ENCODE measurements at places on chromosomes 7 and 10.
A peak's percentile ranks its signal among the peaks of the same experiment; 100 is the strongest.

- no peak for DNase-seq
These were observed 47.5 kb downstream of the WIPF3 start for GRCh38 chr7:29853789-29854188.

GRCh38 chr10:7887174-7887816 lies 69.0 kb downstream of the TAF3 start:
- DNase-seq, result no peak

DNA sequence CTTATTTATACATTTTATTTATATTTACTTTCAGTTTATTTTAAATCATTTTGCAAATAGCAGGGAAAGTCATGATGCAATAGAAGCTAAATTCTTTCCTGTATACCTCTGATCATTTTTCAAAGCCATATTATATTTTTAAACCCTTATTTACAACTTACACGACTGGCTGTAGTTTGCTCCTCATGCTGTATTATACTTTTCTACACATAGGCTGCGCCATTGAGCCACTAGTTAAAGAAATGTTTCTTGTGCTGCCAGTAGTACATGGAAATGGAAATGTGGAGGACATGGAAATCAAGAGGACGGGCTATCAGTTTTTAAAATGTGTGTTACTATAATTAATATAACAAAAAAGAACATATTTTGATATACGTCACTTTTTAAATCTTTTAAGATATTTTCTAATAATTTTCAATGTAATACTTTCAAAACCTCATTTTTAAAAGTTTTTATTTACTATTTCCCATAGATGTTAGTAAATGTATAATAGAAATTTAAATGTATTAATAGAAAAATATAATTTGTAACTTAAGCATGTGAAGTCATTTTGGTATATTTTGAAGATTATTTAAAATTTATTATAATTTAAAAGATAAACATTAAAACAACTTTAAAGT lies 118.5 kb downstream of the VTI1A start:
- DNase-seq, result peak; percentile 3

- no peak for DNase-seq
These were observed 55.5 kb upstream of the PTPN12 start for GRCh38 chr7:77481615-77482014.

DNA sequence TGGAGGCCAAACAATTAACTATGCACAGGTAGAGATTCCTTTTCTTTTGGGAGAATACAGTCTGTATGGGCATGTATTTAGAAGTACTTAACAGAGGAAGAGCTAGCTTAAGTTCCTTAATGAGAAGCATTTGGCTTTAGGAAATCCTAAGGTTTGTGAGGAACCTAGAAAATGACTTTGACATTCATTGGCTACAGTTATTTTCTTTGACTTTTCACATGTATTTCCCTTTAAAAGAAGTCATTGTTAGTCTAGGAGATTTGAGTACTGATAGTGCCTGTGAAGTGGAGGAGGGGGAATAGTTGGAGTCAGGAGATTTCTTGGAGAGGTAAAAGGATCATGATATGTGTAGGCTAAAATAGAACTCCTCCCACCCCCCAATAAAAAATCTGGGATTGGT lies 3.6 kb downstream of the HELLS start:
- no peak for DNase-seq

DNA sequence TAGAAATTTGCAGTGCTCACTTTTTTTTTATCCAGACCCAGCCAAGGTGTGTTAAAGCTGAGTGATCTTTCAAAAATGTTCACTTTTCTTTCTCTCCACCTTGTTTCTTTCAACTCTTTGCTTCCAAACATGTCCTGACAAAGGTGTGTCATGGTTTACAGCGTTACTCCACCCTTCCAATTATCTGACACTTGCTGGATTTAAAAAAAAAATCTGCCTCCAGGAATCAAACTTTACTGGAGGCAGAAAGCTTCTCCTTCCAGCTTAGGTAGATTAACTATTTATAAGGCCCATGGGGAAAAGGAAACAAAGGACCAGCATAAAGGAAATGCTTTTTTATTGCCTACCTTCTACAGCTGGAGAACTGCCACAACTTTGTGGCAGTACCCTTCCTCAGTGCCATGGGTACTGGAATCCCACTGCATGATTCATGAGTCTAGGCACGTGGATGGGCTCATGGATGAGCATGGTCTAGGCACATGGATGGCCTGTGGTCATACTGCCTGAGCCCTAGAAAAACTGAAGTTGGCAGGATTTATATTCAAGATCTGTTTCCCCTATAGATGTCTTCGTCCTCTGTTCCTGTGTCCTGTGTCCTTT lies at the start of gene COL17A1:
Gene COL17A1 (minus strand): TSS at position 80 of the 600 bp plus-strand sequence. CDS start 5,207 bp downstream, outside the sequence.
- no peak for DNase-seq

DNA sequence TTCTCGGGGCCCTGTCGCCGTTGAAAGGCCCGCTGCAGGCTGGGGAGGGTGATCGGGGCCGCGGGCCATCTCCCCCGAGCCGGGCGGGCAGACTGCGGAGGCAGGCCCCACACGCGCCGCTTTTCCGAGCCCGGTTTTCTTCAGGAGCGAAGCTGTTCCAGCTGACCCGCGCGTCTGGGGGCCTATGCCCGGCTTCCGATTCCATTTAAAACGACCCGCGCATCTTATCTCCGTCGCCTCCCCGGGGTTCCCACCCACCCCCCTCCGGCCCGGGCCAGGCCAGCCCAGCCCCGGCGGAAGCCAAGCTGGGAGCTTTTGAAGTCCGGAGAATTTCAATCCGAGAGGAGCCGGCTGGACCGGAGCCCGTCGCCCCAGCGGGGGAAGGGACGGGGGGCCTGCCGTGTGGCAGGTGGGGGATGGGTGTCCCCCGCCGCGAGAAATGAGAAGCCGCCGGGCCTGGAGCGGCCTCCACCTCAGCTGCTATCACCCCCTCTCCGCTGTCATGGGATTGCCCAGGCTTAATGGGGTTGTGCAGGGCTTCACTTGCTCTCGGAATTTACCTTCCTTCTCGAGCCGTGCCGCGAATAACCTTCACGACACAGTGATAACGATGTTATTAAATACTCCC lies 3.1 kb upstream of the EVX1 start:
- no peak for DNase-seq

DNA sequence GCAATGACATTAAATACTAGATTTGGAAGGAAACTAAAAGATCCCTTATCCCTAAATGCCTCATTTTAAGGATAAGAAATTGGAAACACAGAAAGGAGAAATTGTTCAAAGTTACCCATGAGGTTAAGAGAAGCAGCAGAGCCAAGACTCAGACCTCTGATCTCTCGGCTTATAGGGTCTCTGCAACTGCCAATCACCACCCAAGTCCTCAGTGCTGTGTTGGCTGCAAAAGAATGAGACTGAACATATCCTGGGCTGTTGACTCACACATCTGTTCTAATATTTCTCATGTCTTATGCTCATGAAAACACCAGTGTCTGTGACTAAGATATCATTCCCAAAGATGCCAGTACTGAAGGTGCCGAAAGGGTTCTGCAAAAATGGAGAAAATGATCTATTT lies 153.3 kb downstream of the XPNPEP1 start:
- DNase-seq, result no peak

DNA sequence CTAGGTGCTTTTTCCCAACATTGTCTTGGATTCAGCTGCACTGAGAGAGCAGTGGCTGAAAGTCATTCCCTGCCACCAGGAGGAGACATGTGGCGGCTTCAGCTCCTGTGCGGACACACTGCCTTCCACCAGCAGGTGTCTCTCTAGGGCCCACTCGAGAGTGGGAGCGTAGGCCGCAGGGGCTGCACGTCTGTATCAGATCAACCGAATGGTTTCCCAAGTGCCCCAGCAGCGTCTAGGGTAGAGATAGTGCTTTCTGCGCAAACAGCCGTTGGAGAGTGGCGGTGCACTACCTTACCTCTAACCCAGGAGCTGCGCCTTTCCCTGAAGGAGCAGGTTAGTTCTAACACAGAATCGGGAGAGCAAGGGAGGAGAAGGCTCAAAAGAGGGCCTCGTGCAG lies 31.7 kb downstream of the PAPOLB start:
- peak; percentile 60 for DNase-seq

DNA sequence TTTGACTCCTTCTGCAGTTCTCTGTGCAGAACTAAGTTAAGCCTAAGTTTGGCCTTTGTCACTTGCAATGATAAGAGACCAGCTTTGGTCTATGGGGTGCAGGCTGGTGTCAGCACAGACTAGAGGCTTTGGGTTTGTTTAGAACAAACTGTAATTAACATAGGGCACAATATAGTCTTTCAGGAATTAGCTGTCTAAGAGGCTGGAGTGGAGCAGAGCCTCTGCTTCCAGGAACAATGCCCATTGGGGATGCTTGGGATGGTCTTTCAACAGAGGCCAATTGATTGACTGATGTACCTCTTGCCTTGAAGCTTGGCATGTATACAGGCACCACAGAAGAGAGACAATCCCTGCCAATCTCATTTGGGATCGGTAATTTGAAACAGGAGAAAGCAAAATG lies 4.7 kb downstream of the SUFU start:
- no peak for DNase-seq

GRCh38 chr7:93765475-93765874 lies 125.1 kb downstream of the TFPI2 start:
- DNase-seq, result no peak

DNA sequence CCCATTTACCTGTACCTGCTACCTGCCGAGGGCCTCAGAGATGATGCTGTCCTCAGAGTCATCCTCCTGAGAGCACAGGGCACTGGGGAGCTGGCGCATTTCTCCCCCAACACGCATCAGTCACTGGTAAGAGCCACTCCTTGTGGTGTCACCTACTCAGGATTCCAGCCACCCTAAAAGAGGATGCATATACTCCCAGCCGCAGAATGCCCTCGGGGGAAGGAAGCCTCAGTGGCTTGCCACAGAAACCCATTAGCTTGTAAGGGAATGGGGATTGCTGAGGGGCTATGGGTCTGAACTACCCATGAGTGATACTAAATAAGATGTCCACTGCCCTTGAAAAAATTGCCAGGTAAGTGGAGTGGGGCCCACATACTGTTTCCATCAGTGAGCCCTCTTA lies 279.2 kb downstream of the WDR11 start:
- DNase-seq, result no peak

- no peak for DNase-seq
These were observed 70.1 kb upstream of the CAMK1D start for GRCh38 chr10:12279281-12279680.

- DNase-seq, result no peak
These were observed 136.0 kb upstream of the FAM20C start for GRCh38 chr7:56291-56913.

- DNase-seq, result no peak
These were observed 45.2 kb upstream of the DMTF1 start for GRCh38 chr7:87106974-87107612.

DNA sequence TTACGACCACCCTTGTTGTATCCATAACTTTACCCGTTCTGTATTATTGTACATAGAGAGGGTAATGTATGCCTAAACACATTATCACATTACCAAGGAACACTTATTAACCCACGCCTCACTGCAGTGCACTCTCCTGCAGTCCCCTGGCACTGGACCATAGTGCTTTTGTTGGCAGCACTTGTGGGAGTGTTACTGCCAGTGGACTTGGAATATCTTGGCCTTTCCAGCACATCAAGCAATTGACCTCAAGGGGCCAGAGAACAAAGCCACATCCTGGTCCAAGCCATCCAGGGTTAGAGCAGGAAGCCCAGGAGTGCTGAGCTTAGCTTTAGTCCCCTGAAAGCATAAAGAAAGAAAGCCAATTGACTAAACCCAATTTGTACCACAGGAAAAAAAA lies 304.2 kb downstream of the PCDH15 start:
- no peak for DNase-seq

DNA sequence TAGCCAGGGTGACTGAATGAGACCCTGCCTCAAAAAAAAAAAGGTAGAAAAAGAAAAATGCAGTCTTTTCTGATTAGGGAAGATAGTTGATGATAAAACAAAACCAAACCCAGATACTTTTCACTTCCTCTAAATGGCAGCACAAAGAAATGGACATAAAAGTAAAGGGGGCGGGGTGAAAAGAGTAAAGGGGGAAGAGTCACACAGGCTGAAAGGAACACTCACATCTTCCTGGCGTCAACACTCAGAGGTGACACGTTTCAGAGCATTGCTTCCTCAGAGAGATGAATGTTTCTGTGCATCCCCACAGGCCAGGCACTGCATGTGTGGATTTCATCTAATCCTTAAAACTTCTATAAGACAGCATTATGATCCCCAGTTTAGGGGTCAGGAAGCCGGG lies 81.2 kb downstream of the HIPK2 start:
- no peak for DNase-seq

GRCh38 chr7:128781851-128782250 lies 6.3 kb upstream of the OPN1SW start:
- no peak for DNase-seq

- DNase-seq, result no peak
These were observed 64.1 kb downstream of the AHR start for GRCh38 chr7:17362439-17363105.
